ENCODE measurements at places on chromosomes 2 and 18.

- DNase-seq, result no peak
These were observed 28.7 kb downstream of the ACAA2 start for GRCh38 chr18:49784427-49785185.

DNA sequence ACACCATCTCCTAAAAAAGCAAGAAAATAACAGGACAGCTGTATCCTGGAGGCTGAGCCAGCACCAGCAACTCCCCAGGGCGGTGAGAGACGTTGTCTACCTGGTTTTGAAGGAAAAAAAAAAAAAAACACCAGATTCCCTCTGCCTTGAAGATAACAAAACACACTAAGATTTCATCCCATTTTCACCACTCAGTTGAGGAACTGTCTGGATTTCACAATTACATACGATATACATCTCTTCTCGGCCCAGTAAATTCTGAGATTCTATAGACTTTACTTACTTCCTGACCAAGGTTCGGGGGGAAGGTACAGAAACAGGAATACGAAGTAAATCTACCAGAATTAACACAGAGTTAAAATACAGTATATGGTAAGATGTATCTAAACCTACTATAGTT lies 8.5 kb downstream of the ZNF516 start:
- DNase-seq, result no peak

DNA sequence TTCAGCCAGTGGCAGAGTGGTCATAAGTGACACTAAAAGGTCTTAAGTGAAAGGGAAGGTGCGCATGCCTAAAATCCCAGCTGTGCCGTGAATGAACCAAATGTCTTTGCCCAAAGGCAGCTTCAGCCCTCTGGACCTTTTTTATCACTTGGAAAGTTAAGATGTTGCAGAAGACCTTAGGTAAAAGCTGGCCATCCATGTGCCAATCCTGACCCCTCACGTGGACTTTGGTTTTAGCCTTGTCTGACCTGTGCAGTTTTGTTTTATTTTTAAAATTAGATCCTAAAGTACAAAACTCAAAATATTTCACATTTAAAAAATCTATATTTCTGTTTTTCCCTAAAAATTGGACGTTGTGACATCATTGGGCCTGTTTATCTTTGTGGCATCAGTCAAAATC lies 429.5 kb downstream of the STK39 start:
- no peak for DNase-seq

GRCh38 chr2:207156451-207157161 lies 9.1 kb downstream of the KLF7 start:
- DNase-seq, result no peak

- DNase-seq, result no peak
These were observed 224.5 kb downstream of the DLGAP1 start for GRCh38 chr18:4230450-4231168.

DNA sequence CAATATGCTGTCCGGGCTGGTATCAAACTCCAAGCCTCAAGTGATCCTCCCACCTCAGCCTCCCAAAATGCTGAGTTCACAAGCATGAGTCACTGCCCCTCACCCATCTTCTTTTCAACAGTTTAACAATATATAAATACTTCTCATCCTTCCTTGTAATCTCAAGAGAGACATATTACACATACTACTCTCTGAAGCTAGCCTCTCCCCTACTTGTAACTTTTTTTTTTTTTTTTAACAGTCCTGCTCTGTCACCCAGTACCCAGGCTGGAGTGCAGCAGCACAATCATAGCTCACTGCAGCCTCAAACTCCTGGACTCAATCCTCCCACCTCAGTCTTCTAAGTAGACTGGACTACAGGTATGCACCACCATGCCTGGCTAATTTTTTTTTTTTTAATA lies 5.7 kb downstream of the GFPT1 start:
- DNase-seq, result no peak

- DNase-seq, result no peak
These were observed 288.4 kb downstream of the SOX11 start for GRCh38 chr2:5980450-5981190.

DNA sequence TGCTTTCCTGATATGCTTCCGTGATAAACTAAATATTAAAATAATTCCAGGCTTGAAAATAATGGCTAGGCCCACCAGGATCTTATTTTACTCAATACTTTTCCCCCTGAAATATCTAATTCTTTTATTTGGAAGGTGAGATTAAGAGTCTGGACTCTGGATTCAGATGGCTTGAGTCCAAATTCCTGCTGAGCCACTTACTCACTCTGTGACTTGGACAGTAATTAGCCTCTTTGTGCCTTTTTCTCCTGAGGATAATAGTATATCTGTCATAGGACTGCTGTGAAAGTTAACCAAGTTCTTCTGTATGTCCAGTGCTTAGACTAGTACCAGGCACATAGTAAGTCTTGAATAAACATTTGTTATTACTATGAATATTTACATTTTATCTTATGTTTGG lies 127.3 kb upstream of the ERBB4 start:
- no peak for DNase-seq

DNA sequence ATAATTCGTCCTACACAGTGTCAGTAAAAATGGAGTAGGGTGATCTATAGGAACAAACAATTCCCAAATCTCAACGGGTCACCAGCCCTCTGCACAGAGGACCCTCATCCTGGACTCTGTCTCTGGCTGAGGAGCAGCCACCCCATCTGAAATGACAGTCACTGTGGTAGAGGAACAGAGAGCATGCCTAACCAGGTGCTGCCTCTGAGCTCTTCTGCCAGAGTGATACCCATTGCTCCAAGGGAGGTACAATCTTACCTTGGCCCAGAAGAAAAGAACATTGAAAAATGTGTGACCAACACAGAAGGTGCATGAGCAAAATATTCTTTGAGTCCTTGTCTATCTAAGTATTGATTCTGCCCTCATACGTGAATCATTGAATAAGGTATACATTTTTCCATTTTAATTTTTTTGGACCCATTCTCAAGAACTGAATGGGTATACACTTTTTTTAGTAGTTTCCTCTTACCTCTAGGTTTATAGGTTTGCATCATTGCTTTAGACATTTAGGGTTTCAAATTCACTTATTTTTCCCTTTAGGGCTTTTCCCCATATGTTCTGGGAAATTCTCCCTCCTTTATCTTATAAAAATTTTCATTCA lies 8.7 kb downstream of the SP140 start:
- DNase-seq, result no peak

GRCh38 chr18:79693561-79694205 lies 14.1 kb downstream of the CTDP1 start:
- DNase-seq, result no peak

GRCh38 chr2:229235131-229235914 lies 35.8 kb downstream of the PID1 start:
- peak; percentile 2 for DNase-seq

All from right kidney (tissue), 9 donors.